ENCODE measurements at places on chromosomes 2 and 18. TPM values are rescaled to one million over a fixed set of nuclear protein-coding genes. Genes with fewer than 3 reads are reported as not detected.

ANKRD53 gene
- total RNA-seq, result 0.54 TPM

- DNase-seq, result no peak
These were observed 25.4 kb downstream of the CENPA start for GRCh38 chr2:26811261-26811660.

DNA sequence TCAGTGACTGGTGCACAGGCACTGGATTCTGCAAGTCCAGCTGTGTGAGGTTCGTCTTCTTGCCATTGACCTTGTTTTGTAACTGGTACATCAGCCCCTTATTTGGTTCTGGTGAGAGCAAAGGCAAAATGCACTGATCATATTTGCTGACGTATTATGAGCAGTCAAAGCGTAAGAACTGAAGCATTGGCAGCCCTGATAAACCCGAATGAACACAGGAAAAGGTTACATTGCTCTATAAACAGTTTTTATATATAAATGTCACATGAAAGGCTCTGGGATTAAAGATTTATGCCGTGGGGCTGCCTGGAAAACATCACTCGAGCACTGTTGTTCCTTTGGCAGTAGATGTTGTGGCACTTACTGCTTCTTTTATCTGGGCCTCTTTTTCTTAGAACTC is 167.9 kb downstream of the IRS1 start:
- DNase-seq, result no peak

- DNase-seq, result no peak
These were observed 58.9 kb upstream of the FAM136A start for GRCh38 chr2:70360661-70361270.

- DNase-seq, result no peak
These were observed 17.7 kb downstream of the SH2D6 start for GRCh38 chr2:85435981-85436835.

GRCh38 chr18:68935686-68936085 is 137.8 kb downstream of the CCDC102B start:
- no peak for DNase-seq

DNA sequence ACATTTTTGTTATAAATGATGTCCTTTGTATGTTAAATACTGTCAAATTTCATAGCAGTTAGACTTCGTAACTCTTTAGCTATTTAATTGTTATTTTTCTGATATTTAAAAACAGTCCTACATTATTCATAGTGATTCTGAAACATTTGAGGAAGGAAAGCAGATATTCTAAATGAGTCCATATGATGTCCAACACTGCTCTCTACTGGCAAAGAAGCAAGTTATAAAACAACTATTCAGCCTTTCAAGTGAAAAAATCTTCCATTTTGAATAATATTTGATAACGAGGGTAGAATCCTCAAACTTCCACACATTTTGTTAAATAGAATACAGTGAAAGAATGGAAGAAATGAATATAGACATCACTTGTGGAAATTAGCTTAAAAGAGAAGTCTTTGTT is 220.8 kb downstream of the GULP1 start:
- DNase-seq, result no peak

- DNase-seq, result no peak
These were observed 260.5 kb downstream of the DYSF start for GRCh38 chr2:71713581-71714580.

- DNase-seq, result peak; percentile 19
These were observed 143.1 kb downstream of the FHOD3 start for GRCh38 chr18:36440614-36441013.

DNA sequence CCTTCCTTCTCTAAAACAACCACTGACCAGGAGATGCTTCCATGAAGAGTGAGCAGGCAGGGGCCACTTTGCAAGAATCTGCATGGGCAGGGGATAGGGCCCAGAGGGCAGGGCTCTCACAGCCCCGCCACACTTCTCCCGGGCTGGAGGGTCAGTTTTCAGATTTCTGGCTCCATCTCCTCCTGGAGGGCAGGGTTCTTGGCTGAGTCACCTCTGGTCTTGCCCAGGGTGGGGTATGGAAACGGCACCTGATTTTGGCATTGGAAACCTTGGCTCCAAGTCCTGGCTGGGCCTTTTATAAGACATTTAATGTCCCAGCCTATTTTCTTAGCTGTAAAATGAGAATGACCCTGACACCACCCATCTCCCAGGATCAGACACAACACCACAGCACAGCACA is 27.6 kb upstream of the ASPRV1 start:
- no peak for DNase-seq

- DNase-seq, result peak; percentile 35
These were observed 60.5 kb downstream of the G6PC2 start for GRCh38 chr2:168961450-168962229.

VWA3B gene
- total RNA-seq, result not detected

- DNase-seq, result no peak
These were observed 267.6 kb downstream of the CD226 start for GRCh38 chr18:69680123-69680522.

All from kidney epithelial cell (primary cell).